AG04449 (cell line): ENCODE measurements at places on chromosomes 7 and 10.

DNA sequence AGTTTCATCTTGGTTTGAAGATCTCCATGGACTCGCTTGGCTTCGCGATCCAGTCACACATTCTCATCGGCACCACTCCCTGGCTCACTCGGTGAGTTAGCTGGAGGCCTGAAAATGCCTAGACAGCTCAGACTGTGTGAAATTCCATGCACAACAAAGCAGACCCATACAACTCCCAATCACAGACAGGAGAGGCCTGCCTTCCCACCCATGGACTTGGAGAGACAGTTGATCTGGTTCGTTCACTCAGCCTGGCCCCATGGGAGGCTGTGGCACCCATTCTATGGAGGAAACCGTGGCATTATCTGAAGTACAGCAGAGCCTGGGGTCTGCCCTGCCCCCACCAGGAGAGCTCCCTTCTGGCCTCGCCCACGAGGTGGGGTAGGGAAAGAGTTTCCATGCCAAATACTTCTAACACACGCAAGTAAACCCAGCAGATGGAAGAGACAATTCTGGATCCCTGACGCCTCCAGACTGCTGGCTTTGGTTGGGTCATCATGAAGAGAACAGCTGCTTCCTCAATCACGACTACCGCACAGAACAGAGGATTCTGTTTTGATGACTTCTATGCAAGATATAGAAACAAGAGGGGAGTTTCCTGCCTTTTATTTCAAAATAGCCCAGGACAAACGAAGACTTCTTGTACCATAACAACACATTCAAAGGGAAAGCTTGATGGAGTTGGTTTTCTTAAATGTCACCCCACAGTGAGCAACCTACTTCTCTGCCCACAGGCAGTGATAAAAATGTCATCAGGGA lies 15.9 kb downstream of the FAM53B start:
- no peak for DNase-seq

- DNase-seq, result no peak
These were observed 129.5 kb downstream of the GRM8 start for GRCh38 chr7:127123220-127123619.

DNA sequence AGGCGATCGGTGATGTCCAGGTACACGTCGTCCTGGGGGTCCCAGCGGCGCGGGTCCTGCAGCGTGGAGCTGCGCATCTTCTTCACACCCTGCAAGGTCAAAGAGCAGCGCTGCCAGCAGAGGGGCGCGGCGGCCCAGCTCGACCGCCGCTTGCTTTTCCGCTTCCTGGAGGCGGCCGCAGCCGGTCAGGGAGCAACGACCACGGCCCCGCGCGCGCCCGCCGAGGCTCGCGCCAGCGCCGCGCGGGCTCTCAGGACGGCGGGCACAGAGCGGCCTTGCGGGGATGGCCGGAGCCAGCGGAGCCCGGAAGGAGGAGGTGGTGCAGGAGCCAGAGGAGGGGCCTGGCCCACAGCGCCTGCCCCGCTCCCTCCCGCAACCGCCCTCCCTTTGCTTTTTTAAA lies 76.4 kb upstream of the CDC14C start:
- no peak for DNase-seq

- DNase-seq, result no peak
These were observed 32.9 kb upstream of the CUX1 start for GRCh38 chr7:101784292-101785127.

GRCh38 chr7:55339033-55340000 lies 25.8 kb upstream of the LANCL2 start:
- no peak for DNase-seq

DNA sequence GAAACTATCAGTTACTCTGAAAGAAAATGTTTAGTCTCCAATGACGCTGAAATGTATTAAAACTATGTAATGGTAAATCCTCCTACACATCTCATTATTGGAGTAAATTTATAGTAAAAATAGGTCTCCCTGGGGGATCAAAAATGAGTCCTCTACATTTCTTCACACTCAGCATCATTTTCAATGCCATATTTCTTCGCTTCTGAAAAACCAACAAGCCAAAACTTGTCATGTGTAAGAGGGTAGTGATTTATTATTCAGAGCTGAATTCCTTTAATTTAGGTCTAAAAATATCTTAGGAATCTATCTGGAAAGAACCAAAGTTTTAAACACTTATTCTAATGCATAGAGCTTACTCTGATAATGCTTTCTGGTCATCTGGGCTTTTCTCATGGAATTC lies 3.0 kb downstream of the PDK4 start:
- no peak for DNase-seq

DNA sequence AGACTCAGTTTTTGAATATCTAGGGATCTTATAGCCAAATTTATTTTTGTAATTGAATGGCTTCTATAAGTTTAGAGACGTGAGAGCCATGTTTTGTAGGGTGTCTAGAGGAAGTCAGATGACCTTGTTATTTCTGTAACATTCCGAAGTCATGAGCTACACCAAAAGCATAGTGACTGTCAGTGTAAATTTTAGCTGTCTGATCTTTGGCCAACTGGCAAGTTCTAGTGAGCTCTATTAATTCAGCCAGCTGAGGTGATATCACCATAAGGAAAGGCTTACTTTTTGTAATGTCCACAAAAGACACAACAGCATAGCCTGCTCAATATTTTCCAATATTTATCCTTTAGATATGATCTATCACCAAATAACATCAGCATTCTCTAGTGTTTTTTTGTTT lies 9.9 kb upstream of the NT5C3A start:
- DNase-seq, result peak; percentile 41

DNA sequence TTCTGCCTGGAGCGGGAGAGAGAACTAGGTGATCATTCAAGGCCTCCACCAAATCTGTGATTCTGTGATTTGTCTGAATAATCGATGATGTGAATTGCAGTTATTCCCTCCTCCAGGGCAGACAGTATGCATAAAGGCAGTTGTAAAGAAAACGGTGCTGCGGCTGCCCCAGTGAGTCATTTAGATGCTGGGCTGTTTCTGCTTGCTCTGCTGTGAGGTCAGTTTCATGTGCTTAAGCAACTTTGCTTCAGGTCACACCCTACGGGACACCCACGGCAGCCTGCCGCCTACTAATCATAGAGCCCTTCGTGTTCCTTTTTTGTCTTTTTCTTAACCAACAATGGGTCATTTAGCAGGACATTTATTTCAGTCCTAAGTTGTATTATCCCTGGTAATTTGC lies 158.1 kb upstream of the PITRM1 start:
- no peak for DNase-seq

DNA sequence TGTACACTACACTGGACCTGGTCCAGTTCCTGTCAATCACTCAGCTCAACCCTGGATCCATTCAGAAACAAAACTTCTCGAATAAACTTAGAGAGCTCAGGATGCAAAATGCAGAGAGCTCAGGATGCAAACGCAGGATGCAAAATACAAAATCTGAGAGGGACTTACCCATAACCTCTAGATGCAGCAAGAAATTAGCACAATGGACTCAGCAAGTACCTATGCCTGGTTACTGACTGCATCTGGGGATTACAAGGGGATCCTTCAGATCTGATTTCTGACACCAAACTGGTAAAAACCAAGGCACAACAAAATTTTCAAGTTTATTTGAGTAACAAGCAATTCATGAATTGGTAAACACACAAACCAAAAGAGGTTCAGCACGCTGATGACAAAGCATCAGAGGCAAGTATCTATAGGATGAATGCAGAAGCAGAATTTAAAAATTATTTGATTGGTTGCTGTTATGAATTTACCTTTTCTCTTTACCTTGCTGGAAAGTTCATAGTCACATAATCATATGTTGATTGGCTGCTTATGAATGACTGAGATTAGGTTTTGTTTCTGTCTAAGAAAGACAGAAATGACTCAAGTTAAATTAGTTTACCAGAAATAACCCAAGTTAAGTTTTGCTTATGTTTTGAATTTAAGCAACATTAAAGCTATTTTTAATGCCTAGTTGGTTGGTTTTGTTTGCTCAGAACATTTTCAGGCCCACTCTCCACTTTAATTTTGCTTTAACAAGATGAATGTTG lies 11.4 kb downstream of the GIMAP6 start:
- DNase-seq, result no peak

GRCh38 chr7:48053736-48054135 lies 18.4 kb downstream of the C7orf57 start:
- DNase-seq, result no peak

GRCh38 chr10:18190840-18191239 lies 50.6 kb downstream of the CACNB2 start:
- DNase-seq, result no peak

- DNase-seq, result no peak
These were observed 236.0 kb upstream of the NRP1 start for GRCh38 chr10:33570495-33570894.

DNA sequence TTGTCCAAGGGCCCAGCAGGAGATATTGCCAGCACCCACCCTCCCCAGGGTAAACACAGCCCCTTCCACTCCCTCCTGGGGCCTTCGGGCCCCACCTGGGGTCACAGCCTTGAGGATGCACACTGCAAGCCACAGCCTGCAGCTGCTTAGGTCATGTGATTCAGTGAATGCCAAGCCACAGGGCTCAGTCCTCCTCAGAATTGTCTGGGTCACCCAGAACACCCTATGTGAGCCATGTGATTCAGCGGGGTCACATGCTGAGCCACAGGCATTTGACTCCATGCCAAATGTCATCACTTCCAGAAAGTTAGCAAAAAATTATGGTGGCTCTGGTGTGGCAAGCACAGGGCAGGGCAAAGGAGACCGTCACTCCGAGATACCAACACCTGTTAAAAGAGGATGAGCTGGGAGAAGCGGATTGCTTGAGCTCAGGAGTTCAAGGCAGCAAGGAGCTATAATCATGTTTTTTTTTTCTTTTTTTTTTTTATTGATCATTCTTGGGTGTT lies 17.2 kb upstream of the PSAP start:
- no peak for DNase-seq

DNA sequence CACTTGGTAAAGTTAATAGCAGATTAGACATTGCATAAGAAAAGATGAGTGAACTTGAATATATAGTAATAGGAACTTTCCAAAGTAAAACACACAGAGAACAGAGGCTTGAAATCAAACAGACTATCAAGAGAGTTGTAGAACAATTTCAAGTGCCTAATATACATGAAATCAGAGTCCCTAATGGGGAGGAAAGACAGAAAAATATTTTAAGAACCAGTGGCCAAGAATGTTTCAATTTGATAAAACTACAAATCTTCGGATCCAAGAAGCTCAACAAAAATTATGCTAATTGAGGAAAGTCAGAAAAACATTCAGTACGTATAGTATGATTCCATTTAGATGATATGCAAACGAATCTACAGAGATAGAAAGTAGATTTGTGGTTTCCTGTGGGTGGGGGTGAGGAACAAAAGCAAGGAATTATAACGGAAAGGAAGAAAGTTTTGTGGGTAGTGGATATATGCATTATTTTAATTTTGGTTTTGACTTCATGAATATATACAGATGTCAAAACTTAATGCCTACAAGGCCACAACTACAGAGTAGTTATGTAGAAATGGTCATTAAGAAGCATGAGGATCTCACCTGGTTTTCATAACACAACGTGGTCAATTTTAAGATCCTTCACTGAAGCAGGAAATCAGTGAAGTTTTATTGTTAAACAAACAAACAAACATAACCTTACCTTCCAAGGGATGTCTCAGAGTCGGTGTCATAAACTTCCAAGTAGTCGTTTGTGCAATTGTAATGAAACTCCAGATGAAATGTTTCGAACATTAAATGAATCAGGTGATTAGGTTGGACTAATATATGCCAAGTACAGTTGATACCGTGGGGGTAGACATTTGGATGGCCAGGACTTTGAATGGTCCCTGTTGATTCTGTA lies 62.0 kb downstream of the CUBN start:
- DNase-seq, result no peak

GRCh38 chr10:52443419-52444388 lies 129.6 kb downstream of the DKK1 start:
- DNase-seq, result peak; percentile 65

DNA sequence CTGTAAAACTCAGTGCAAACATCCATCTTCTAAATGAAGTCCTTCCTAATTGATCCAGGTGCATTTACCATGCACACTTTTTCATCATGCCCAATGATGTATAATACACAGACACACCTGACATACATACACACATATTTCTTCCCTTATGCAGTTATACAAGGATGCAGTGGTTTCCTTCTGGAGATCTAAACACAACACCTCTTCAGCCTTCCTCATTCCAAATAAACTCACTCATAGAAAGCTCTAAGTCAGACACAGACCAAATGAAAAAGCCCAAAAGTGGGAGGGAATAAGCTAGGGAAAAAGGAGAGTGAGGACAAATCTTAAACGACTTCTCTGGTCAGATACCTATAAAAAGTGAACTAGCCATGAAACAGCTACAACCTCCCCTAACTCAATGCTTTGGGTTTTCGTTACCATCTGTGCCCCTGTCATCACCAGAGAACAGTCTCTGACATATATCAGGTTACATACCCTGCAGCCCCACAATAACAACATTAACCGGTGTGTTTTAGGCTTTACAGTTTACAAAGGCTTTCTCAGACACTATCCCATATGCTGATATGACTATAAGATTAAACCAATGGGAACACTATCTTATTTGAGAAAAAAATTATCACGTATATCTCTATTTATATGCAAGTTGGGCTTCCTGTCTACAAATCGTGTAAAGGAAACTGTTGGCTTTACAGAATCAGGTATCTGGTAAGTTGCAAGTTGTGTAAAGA lies 675.2 kb downstream of the PHTF2 start:
- DNase-seq, result no peak

DNA sequence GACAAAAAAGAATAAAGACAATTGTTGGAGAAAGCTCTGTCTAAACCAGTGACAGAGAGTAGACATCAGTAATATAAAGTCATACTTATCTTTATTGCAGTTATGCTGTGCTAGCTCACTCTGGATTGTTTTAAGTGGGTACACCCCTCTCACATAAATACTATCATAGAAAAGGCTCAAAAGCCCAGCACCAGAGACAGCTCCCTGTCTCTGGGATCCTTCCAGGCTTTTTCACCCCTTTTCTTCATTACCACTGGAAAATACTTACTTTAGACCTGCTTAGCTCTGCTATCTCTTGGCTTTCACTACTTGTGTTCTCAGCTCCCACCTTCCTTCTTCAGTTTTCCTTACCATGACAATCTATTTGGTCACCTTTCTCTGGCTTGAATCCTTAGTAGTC lies 259.1 kb upstream of the MINDY3 start:
- no peak for DNase-seq

- no peak for DNase-seq
These were observed 123.9 kb upstream of the TCF7L2 start for GRCh38 chr10:112826018-112826697.

DNA sequence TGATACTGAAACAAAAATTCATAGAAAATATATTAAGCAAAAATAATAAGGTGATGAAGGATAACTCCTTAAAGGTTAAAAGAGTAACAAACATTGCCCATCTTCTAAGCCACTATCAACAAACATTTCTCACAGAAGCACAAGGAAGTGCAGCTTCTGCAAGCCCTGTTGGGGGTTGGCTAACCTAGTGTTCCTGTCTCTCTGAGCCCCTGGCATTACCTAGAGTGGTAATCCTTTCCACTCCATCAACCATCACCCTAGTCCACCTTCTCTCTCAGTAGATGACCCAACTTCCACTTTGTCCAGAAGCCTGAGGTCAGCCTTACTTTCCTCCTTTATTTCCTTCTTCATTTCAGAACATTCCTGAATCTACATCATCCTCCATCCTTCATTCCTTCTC lies 59.7 kb downstream of the HIPK2 start:
- no peak for DNase-seq
